HFFc6 (cell line): ENCODE measurements at places on chromosomes 3 and 15.

- no peak for DNase-seq
Observed at GRCh38 chr3:120526011-120526870, 69.9 kb upstream of the NDUFB4 start.

DNA sequence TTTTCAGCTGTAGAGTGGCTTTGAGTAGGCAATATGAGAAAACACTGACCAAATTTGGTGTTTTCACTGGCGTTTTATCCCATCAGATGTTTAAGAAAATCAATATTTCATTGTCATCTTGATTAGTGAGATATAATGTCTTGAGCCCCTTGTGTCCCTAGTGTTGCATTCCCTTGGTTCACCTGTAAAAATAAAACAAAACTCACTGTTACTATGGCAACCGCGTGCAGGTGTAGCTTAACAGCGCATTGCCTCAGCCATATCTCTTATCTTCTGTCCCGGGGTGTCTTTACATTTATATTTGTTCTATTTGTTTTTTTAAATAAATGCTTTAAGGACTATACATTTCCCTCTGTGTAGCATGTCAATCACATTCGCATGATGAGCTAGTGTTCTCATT is 551.6 kb downstream of the ZIC1 start:
- no peak for DNase-seq

DNA sequence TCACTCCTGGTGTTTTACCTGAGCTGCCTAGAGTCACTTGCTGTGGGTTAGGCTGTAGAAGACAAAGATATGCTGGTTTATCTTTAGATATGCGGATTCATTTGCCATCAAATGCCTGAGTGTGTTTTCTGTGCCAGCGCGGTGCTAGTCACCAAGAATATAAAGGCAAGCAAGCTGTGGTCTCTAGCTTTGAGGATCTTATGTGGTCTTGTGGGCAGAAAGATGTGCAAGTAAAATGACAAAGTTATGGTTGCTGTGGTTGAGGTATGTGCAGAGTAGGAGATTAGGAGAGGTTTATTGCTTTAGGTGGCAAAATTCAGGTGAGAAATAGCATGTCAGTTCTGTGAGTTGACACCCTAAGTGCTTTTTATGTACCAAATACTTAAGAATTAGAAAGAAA is 94.2 kb downstream of the CGNL1 start:
- no peak for DNase-seq

DNA sequence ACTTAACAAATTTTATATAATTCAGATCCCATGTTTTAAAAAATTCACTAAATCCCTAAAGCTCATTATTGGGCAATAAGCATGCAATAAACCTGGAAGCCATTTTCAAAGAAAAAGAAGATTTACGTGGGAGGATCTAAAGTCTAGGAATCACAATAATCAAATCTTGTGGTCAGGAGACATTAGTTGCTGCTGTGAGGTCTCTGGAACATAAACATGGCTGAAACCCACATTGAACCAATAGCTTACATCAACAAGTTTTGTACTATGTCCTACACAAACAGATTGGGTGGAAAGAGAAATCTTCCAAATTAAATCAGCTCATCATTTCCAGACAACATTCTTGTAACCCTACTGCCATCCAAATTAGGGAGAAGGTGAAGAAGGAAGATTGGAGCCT is 121.9 kb upstream of the EPHA3 start:
- no peak for DNase-seq

GRCh38 chr3:114132500-114132899 is 46.4 kb downstream of the DRD3 start:
- no peak for DNase-seq

DNA sequence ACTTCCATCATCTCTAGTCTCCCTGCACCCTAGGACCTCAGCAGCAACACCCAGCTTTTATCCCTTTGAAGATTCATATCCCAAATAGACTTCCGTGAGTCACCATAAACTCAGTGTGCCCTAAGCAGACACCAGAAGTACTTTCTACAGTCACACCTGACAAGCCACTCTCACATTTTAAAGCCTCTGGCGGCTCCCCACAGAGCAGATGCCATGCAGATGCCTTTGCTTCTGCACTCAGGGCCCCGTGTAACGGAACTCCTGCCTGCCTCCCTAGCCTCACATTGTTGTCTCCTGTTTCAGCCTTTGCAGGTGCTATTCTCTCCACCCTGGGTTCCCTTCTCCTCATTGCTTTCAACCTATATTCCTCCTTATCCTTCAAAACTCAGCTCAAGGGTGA is 155.5 kb upstream of the SLC24A5 start:
- DNase-seq, result no peak

DNA sequence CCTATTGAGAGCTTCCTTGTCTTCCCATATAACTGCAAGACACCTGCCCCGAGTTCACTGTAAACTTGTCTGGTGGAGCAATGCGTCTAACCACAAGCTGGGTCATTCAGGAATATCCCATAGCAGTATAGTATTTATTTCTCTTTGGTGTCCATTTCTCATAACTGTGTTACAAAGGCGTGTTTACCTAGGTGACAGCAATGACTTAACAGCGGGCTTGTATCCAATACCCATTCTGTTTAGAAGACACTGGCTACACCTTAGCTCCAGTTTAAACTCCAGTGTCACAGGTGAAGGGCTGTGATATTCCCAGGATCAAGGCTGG is 24.3 kb downstream of the ATP10A start:
- no peak for DNase-seq

- DNase-seq, result no peak
Observed at GRCh38 chr3:129009266-129009665, 8.2 kb downstream of the EFCC1 start.

GRCh38 chr3:52506266-52506966 is 11.3 kb downstream of the STAB1 start:
- DNase-seq, result no peak

GRCh38 chr15:45630917-45631691 is 3.7 kb upstream of the SQOR start:
- peak; percentile 92 for DNase-seq

DNA sequence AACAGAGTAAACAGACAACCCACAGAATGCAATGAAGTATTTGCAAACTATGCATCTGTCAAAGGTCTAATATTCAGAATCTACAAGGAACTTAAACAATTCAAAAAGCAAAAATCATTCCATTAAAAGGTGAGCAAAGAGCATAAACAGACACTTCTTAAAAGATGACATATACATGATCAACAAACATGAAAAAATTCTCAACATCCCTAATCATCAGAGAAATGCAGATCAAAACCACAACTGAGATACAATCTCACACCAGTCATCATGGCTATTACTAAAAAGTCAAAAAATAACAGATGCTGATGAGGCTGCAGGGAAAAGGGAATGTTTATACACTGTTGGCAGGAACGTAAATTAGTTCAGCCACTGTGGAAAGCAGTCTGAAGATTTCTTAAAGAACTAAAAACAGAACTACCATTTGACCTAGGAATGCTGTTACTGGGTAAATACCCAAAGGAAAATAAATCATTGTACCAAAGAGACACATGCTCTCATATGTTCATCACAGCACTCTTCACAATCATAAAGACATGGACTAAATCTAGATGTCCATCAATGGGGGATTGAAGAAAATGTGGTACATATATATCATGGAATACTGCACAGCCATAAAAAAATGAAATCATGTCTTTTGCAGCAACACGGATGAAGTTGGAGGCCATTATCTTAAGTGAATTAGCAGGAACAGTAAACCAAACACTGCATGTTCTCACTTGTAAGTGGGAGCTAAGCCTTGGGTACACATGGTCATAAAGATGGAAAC is 393.3 kb upstream of the CBLB start:
- DNase-seq, result peak; percentile 92

GRCh38 chr3:27927882-27928281 is 205.8 kb upstream of the EOMES start:
- DNase-seq, result no peak

DNA sequence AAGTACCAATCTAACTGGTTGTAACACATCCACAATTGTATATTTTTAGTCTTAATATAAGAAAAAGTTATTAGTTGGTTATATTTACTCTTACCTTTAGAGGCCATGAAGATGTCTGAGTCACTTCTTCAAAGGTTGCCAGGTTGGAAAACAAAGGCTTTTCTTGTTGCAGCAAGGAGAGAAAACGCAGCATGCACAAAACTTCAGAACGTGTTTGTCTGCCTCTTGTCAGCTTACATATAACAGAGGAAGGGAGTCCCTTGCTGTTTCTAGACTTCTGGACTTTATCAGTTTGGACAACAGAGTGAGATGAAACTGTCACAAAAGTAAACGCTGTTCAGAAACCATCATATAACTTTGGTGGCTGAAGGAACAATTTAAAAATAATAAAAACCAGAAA is at the start of gene PLSCR5:
PLSCR5 (minus strand) TSS at position 241 of the 400 bp plus-strand sequence; CDS start at position 107, 134 bp downstream.
- DNase-seq, result no peak

DNA sequence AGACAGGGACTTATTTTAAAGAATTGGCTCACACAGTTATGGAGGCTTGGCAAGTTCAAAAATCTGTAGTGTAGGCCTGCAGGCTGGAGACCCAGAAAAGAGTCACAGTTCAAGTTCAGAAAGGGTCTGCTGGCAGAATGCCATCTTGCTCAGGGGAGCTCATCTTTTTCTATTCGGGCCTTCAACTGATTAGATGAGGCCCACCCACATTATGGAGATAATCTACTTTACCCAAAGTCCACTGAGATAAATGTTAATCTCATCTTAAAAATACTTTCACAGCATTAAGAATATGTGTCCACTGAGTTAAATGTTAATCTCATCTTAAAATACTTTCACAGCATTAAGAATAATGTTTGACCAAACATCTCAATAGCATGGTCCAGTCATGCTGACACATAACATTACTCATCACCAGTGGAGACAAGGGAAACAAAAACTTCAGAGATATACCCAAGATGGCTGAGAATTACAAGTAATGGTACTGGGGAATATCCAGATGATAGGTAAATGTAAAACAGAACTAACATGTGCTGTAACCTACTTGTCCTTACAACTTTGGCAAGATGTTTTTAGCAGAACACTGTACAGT is 74.3 kb upstream of the STAC start:
- no peak for DNase-seq

- DNase-seq, result no peak
Observed at GRCh38 chr3:71838406-71838805, 53.5 kb upstream of the PROK2 start.

- DNase-seq, result no peak
Observed at GRCh38 chr3:101202640-101203039, 117.7 kb downstream of the IMPG2 start.

DNA sequence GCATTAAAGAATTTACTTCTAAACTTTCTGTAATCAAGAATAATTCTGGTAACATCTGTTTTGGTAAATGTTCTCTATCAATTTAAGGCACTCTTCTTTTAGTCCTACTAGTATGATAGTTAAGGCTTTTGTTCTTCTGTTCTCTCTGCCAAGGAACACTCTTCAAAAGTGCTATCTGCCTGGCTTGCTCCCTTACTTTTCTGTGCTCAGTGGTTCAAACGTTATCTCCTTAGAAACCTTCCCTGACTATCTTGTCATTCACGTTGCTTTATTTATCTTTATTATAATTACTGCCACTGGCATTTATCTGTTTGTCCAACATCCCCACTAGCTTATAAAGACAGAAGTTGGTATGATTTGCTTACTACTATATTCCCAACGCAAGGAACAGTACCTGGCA is 59.2 kb downstream of the RFX7 start:
- no peak for DNase-seq

DNA sequence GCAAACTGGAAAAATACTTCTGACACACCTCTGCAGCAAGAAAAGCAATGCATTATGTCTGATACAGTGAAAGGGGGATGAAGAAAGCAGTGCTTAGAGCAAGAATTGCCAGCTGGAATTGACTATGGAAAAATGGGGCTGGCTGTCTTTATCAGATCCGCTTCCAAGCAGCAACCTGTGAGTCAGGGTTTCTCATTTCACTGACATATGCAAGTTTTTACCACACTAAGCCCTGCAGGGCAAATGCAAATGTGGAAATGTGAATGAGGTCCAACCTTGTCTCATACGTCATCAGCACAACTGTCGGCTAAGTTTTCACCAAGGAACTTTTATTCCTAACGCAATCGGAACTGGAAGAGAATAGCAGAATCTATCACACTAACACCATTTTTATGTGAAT is 172.5 kb upstream of the GADL1 start:
- peak; percentile 95 for DNase-seq

DNA sequence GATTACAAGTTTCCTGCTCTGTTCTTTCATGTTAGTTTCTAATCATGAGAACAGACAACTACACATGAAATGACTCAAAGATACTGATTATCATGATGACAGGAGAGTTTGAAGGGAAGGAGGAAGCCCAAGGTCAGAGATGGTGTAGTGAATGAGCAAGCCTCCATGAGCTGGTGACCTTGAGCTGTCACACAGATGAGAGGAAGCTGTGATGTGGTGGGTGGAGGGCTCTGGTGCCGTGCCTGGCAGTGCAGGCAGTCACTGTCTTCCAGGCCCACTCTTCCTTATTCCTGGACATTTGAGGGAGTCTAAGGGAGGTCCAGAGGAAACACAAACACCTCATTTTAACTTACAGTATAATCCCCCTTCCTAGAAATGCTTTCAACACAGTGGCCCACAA is 133.4 kb upstream of the ROPN1 start:
- no peak for DNase-seq

GRCh38 chr3:129278966-129279906 is 566 bp downstream of the HMCES start:
- DNase-seq, result peak; percentile 50

GRCh38 chr3:153063337-153063736 is 98.7 kb upstream of the RAP2B start:
- no peak for DNase-seq

- no peak for DNase-seq
Observed at GRCh38 chr15:93048759-93049161, 40.3 kb downstream of the RGMA start.

- DNase-seq, result no peak
Observed at GRCh38 chr15:71931261-71931660, 120.9 kb downstream of the NR2E3 start.
